ENCODE measurements at places on chromosomes 1 and 21. TPM values are rescaled to one million over a fixed set of nuclear protein-coding genes. Genes with fewer than 3 reads are reported as not detected.
A peak's percentile ranks its signal among the peaks of the same experiment; 100 is the strongest.

GRCh38 chr1:208347191-208347590 is 103.0 kb upstream of the PLXNA2 start:
- DNase-seq: no peak

The FMO4 gene
- total RNA-seq: 5.1 TPM

- no peak for DNase-seq
Measured at GRCh38 chr1:5670590-5671350, 321.5 kb downstream of the NPHP4 start.

- no peak for DNase-seq
Measured at GRCh38 chr1:244019982-244020485, 31.0 kb upstream of the ZBTB18 start.

DNA sequence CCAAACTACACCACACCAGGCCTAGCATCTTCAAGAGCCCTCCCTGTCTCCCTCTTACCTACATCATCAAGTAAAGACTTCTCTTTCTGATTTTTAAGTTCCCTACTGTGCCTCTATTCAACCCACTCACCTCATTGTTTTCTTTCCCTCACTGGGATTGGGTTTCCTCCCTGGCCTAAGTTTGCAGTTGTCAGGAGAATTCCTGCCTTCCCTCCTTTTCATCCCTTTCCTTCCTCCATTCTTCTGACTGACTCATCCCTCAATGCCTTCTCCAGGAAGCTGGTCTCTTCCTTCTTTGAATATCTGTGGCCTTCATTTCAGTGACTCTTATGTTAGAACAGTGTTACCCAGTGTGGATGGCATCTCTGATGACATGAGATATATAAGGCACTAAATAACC is 139.9 kb upstream of the KIAA0040 start:
- DNase-seq: no peak

GRCh38 chr1:2875707-2876561 is 74.4 kb upstream of the TTC34 start:
- DNase-seq: no peak

The DDOST gene
- 163 TPM for total RNA-seq

The ERRFI1 gene
- total RNA-seq: 62.3 TPM

GRCh38 chr1:41476807-41477361 is 7.6 kb downstream of the EDN2 start:
- DNase-seq: peak; percentile 47

The EXO5 gene
- total RNA-seq: 8.1 TPM

DNA sequence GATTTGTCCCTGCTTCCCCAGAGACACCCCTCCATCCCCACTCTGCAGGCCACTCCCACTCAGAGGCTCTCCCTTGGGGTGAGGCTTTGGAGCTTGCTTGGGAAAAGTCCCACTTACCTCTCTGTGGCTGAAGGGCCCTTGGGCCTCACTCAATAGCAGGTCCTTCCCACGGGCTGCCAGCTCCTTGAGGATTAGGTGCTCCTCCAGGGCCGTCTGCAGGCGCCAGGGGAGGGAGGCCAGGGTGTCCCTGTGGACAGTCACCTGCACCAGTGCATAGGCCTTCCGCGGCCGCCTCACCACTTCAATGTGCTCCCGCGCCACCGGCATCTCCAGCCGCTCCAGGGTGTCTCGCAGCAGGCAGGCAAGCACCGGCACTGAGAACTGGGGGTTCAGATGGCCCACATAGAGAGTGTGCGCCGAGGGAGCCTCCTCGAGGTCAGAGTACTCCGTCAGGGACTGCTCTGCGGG is 1.4 kb downstream of the SLFNL1 start:
- DNase-seq: no peak

- no peak for DNase-seq
Measured at GRCh38 chr21:32214654-32215305, 64.1 kb downstream of the MIS18A start.

The FAM72B gene
- total RNA-seq: 0.68 TPM

DNA sequence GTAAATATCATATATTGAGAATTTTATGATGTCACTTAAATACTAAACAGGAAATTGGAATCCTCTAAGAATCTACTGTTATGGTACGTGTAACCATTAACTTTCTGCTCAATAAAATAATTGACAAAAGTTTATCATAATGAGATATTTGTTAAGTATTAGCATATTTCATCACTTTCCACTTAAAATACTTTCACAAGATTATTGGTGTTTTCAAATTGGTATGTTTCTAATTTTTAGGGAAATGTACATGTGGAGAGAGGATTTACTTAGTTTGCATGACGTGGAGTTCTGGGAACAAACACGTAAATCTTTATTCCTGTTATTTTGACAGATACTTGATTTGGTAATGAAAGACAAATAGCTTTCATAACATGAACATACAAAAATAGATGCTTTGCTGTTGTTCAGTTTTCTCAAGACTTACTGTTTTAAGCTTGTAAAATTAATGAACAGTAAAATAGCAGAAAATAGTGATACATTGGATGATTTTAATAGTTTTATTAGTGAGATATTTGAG is 1.6 kb downstream of the SRSF11 start:
- DNase-seq: no peak

DNA sequence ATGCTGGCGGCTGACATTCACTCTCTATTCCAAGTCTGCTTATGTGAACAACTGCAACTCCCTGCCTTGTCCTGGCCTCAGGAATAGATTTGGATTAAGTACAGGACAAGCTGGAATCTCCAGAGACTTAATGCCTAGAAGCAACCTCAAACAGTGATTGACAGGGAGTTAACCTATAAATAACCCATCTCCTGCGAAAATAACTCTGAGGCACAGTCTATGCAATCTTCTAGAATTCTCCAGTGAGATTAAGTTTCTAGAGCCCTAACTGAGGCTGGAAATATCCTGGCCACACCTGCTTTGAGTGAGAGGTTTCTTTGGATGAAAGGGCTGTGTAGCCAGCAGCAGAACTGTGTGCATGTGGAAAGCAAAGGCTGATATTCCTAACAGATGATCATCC is 25.3 kb upstream of the ATP1A1 start:
- DNase-seq: no peak

The TPTE gene
- total RNA-seq: not detected

DNA sequence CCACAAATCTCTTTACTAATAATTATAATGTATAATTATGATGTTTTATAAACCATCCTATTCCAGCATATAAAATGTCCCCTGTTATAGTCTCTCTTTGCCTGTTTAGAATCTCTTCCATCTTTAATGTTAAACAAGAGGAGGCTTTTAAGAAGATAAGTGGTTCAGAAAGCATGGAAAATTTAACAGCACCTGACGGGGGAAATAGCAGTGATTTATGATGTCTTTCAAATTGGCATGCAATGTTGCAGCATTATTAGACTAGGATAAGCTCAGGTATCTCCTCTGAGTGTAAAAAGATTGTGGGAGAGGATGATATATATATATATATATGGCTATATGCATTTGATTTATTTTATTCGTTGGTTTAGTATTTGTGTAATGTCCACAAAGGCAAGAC is 24.4 kb downstream of the GIPC2 start:
- DNase-seq: no peak

DNA sequence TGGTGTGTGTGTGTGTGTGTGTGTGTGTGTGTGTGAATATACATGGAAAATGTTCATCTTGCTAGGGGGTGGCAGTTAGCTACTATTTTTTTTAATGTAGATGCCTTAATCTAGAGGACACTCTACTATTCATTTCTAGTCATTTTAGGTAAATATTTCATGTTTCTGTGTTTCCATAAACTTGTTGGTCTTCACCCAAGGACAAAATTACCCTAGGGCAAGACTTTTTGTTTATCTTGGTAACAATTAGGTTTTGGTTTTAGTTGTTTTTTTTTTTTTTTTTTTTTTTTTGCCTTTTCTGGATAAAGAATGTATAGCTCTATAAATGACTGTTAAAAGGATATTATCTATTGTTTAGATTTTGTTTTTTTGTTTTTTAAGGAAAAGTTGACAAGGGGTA is 32.2 kb downstream of the CLEC20A start:
- DNase-seq: no peak

DNA sequence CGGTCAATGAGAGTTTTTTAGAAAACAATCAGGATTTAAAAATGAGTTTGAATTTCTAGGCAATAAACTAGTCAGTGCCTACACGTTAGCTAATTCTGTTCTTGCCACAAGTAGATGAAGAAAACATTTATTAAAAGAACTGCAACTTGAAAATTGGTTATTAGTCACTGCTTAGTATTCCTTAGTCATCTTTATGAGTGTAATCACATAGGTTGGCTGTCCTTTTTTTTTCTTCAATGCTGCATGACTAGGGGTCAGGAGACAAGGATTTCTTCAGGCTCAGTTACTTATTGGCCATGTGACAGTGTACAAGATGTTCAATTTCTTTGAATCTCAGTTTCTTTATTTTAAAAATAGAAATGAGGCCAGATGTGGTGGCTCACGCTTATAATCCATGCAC is 17.1 kb downstream of the SOAT1 start:
- no peak for DNase-seq

The NDC1 gene
- total RNA-seq: 15.5 TPM

- no peak for DNase-seq
Measured at GRCh38 chr21:20822666-20823065, 175.5 kb upstream of the NCAM2 start.

- DNase-seq: no peak
Measured at GRCh38 chr1:168774241-168774640, 45.2 kb upstream of the DPT start.

GRCh38 chr1:33234131-33234530 is 22.2 kb upstream of the ZNF362 start:
- DNase-seq: peak; percentile 31

The OPN3 gene
- 6.5 TPM for total RNA-seq

The C1orf226 gene
- 11.8 TPM for total RNA-seq

DNA sequence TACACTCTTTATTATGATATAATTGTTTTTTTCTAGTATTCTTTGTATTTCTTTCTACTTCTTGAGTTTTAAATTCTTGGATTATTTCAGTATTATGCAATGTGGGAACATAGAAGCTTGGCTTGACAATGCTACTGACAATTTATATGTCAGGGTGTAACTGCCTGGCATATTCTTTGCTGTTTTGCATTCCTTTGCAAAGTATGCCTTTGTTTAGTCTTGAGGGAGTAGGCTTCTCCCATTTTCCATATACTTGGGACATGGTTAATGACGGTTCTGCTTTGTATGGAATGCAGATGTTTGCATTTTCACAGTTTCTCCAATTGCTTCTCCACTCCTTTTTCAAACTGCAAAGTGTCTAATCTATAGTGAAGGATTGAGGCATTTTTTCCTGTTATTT is 109.8 kb downstream of the HMCN1 start:
- DNase-seq: no peak

GRCh38 chr1:156336242-156336641 is 1.9 kb downstream of the CCT3 start:
- no peak for DNase-seq

The FHAD1 gene
- total RNA-seq: 12.3 TPM

DNA sequence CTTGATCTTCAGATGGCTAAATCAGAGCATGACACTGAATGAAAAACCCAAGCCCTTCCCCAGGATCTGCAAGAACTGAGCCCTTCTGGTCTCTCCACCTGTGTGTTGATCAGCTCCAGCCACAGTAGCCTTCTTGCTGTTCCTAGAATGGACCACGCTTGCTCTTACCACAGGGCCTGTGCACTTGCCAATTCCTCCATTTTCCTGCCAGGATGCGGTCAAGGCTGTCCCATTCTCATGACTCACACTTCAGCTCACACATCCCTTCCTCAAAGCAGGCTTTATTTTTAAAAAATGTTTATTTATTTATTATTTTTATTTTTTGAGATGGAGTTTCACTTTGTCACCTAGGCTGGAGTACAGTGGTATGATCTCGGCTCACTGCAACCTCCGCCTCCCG is 43.6 kb upstream of the GRHL3 start:
- DNase-seq: no peak

GRCh38 chr1:232728507-232729263 is 76.5 kb upstream of the MAP10 start:
- DNase-seq: no peak

The IFNLR1 gene
- total RNA-seq: 4.6 TPM

DNA sequence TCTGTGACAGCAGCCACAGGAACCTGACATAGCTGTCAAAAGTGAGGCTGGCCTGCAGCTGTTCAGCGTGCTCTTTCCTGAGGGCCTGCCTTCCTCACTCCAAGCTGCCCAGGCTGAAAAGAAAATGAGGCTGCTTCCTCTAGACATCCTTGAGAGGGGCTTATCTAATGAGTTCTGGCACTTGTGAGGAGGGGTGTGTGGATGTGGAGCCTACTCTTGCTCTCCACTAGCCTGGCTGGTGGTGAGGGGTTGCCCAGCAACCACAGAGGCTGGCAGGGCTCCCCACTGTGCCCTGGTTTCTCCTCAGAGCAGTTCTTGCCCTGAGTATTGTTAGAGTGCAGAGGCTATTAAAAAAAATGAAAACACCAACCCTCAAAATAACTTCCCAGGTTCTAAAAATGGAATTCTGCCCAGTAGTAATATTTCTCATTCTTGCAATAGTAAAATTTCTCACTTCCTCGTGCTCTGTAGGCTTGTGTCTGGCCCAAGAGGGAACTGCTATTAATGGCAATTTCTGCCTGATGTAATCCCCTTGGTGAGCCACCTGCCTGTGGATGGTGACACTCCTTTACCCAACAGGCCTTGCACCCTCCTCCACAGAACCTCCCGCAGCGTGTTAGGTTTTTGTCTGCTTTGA is 52.6 kb upstream of the EPS8L3 start:
- no peak for DNase-seq

- no peak for DNase-seq
Measured at GRCh38 chr21:31502537-31503143, 156.9 kb upstream of the SOD1 start.

DNA sequence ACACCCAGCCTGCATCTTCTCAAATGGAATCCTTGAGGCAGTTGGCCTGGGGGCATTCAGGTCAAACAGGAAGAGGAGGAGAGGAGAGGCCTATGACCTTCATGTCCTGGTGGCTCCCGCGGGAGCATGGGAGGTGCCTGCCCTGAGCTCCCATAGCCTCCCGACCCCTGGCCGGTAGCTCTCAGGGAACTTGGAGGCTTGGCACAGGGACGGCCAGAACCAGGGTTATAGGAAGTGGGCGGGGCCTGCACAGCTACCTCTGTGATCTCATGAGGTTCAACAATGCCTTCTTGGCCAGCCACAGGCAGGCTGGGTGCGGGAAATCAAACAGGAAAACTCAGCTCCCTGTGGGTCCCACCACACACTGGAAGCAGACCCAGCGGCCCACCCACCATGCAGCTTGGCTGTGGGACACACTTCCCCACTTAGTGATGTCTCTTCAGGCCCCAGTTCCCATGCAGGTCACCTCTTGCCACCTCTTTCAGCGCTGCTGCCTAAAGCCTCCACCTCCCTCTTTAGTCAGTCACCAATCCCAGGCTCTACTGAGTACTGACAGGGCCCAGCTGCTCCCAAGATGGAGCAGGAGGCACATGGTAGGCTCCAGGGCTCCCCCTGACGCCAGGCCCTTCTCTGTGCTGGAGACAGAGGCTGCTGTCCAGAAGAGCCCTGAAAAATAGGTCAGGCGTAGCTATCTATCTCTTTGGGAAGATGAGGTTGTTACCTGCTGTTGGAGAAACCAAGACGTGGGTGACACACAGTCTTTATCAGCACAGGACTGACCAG is at the start of gene SLFNL1:
Gene SLFNL1 (minus strand): TSS at position 200 of the 783 bp plus-strand sequence. CDS start 1,065 bp downstream, outside the sequence.
- DNase-seq: no peak

- no peak for DNase-seq
Measured at GRCh38 chr1:75952016-75952415, 19.8 kb upstream of the ASB17 start.

The CACNA1E gene
- not detected for total RNA-seq
